ENCODE measurements at places on chromosomes 3 and 15.
A peak's percentile ranks its signal among the peaks of the same experiment; 100 is the strongest.

- DNase-seq, result no peak
These were observed 1.1 kb upstream of the PARP15 start for GRCh38 chr3:122576174-122576940.

GRCh38 chr15:97903971-97904572, 56.4 kb upstream of the ARRDC4 start:
- DNase-seq, result no peak

- DNase-seq, result no peak
These were observed 1.9 kb upstream of the PLCD1 start for GRCh38 chr3:38031022-38031994.

GRCh38 chr3:53709860-53710674, 136.2 kb downstream of the CHDH start:
- DNase-seq, result peak; percentile 14

DNA sequence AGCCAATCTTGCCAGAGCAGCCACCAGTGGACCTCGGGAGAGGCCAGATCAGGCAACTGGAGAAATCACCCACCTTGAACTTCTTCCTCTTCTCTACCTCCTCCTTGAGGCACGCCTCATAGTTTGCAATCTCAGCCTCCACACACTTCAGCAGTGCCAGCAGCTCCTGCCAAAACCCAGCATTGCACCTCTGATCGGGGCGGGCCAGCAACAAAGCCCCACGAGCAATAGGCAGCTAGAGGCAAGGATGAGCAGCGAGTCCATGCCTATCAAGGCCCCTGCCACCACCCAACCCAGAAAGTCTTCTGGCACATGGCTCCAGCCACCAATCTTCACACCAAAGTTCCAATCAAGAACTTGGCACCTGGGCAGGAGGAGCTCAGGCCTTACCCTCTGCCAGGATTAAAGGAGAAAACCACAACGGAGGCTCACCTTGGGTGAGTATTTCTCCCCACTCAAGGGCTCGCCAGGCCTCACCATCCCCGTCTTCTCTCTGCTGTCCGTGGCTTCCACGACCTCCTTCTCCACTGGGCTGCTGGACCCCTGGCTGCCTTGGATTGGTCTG, 42.1 kb downstream of the SEMA3G start:
- no peak for DNase-seq

GRCh38 chr15:40932649-40933516, 3.7 kb downstream of the DLL4 start:
- no peak for DNase-seq

DNA sequence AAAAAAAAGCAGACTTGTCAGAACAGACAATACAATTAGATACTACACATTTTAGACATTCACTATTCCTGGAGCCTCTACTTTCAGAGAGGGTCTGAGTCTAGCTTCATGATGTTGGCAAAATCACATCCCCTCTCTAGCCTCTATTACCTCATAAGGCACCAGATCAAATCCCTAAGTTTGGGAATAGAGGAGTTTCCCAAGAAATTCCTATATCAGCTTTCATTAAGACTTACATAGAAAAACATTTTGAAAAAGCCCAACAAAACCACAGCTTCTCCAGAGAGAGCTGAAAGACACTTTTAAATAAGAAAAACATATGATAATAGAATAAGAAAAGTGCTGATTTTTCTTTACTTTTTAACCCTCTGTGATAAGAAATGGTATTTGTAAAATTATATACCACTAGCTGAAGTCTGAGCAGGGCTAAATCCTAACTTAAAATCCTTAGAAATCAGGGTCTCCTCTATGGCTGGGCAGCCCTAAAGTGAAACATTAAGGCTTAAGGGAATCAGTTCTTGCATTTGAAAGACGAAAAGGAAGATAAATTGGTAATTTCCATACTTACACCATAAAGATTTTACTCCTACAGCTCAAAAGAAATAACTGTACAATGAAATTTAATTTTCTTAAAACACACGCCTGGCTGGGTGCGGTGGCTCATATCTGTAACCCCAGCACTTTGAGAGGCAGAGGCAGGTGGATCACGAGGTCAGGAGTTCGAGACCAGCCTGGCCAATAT, 4.3 kb downstream of the TBC1D2B start:
- no peak for DNase-seq

- no peak for DNase-seq
These were observed 37.9 kb downstream of the CLK3 start for GRCh38 chr15:74653426-74654102.

Measured in forelimb muscle (tissue), 1 donor.